Stimulated activated CD4-positive, alpha-beta T cell treated with anti-CD3 and anti-CD28 coated beads, Interleukin-2, amount 100 ng/mL, for 24 hours (primary cell): ENCODE measurements at places on chromosomes 5 and 9.

DNA sequence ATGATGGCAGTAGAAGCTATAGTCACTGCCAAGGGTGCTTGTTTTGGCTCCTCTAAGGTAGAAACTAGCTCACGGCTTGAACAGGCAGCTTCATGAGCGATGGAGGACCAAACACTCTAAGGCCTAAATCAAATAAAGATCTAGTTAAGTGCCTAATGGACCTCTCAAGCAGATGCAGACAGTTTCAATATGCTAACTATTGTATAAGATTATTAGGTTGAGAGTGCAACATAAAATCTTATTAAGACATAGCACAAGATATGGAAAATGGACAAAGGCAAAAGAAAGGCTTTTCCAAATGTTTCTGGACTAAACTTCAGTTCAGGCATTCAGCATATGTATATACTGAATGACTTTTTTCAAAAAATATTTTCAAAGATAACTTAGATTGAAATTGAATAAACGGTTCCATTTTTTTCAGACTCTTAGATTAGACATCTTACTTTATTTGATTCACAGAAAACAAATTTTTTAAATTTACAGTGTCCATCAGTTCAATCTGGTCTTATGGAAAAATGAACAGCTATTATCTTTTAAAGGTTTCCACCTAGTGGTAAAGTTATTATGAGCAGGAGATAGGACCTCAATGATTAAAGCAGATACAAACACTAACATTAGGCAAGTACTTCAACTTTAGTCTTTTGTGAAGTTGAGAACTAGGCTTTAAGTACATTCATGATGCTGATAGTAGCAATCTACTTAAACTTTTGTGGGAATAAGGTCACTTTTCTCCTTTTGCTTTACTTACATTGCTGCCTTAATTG lies 1167.7 kb downstream of the MAT2B start:
- no peak for DNase-seq

- no peak for DNase-seq
These were observed 55.3 kb downstream of the DAP start for GRCh38 chr5:10705747-10706146.

- DNase-seq, result no peak
These were observed 85.4 kb downstream of the TMEM161B start for GRCh38 chr5:88183255-88183654.

GRCh38 chr5:97839341-97840086 lies 656.5 kb upstream of the RIOK2 start:
- no peak for DNase-seq
